Non-pigmented ciliary epithelial cell (primary cell): ENCODE measurements at places on chromosomes 11 and 22.

DNA sequence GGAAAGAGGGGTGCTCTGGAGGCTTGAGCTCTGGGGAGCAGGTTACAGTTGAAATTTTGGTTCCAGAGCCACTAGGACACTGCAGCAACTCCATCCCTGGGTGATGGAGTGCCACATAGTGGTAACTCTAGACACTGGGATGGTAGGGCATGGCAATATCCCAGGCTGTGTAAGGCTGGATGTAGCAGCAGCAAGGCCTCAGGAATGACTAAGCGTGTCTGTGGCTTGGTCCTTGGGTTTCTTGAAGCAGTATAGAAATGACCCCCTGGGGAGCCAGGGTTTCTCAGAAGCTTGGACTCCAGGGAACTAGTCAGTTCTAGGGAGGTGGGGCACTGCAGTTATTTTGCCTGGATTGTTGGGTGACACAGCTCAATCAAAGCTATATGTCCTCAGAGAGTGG is 8.1 kb downstream of the MS4A4A start:
- DNase-seq: no peak

DNA sequence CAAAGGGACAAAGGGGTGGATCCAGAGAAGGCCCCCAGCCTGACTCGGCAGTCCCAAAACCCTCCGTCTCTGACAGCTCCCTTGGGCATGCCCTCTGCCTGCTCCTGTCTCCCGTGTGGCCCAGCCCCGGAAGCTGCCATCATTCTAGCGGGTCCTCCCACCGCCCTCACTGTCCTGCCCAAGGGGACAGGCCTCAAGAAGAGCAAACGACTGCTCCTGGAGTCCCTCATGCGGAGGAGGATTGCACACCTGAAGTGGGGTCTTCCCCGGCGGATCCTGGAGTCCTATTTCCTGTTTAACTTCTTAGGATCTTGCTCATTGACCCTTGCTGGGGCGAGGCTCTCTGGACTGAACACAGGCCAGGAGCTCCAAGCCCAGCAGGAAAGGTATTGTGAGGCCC is 2.6 kb upstream of the MEI1 start:
- DNase-seq: no peak

DNA sequence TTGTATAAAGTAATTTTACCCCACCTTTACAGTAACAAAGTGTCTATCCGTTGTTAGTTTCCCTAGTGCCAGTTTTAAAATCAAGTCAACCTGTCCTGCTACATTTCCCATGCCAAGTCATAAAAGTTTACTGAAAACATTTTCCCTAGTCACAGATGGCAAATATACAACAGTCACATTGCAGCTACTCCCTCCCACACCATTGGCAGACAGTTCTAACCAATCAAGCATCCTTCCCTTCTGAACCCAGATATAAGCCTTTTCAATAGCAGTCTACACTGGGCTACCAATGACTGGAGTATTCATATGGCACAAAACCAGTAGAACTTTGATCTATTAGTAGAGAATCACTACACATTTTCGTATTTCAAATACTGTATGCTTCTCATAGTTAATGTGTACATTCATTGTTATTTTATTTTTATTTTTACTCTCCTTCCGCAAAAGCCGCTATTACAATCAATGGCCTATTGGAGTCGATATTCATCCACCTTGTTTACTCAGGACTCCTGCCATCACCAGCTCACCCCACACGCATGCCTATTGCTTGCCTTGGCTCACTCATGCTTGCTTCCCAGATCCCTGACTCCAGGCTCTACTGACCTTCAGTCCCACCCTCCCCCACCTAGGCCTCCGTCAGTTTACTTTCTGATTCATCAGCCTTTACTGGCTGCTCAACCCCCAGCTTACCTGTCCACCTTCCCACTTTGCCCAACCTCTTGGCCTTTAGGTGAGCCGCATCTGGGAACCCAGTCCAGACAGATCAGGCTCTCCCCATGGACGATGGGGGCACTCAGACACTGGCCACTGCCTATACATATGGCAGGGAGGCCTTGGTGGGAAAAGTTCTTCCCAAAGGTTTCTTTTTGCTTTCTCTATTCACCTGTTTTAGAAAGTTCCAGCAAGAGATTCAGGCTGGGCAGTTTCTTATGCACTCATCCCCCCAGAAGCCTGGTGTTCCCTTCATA is 408.4 kb downstream of the SOX6 start:
- DNase-seq: no peak

DNA sequence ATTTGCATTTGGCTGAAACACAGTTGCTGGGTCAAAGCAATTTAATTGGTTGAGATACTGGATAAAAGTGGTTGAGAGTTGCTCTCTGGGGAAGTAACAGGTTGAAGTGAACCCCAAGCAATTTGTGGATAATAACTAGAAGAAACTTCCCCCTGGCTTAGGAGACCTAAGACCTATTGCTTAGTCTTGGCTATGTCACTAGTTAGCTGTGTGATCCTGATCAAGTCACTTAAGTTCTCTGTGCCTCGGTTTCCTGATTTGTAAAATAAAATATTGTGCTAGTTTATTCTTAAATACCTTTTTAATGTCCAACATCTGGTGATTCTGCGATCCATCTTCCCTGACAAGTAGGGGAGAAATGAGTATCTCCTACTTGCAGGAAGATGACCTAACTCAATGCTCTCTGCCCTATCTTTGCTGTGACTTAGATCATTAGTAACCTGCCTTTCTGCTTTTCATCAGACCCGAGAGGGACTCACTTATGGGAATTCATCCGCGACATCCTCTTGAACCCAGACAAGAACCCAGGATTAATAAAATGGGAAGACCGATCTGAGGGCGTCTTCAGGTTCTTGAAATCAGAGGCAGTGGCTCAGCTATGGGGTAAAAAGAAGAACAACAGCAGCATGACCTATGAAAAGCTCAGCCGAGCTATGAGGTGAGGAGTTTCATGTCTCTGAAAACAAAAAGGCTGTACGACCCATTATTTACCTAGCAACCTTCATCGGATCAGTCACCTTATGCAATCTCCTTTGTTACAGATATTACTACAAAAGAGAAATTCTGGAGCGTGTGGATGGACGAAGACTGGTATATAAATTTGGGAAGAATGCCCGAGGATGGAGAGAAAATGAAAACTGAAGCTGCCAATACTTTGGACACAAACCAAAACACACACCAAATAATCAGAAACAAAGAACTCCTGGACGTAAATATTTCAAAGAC is 37.5 kb downstream of the EHF start:
- no peak for DNase-seq

- DNase-seq: no peak
These were observed 28.4 kb upstream of the UCP3 start for GRCh38 chr11:74037309-74037708.

GRCh38 chr22:22407061-22407460 is 101.5 kb downstream of the ZNF280B start:
- no peak for DNase-seq

DNA sequence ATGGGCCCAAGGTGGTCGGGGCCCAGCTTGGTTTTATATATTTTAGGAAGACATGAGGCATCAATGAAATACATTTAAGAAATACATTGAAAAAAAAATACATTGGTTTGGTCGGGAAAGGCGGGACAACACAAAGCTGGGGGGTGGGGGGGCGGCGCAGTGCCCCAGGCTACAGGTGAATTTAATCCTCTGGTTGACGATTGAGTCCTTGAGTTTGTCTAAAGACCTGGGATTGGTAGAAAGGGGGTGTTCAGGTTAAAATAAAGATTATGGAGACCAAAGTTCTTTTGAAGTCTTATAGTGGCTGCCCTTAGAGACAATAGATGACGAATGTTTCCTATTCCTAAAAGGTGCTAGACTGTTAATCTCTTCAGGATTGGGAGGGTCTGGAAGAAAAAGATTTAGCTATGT is 3.1 kb downstream of the IFITM1 start:
- DNase-seq: no peak

DNA sequence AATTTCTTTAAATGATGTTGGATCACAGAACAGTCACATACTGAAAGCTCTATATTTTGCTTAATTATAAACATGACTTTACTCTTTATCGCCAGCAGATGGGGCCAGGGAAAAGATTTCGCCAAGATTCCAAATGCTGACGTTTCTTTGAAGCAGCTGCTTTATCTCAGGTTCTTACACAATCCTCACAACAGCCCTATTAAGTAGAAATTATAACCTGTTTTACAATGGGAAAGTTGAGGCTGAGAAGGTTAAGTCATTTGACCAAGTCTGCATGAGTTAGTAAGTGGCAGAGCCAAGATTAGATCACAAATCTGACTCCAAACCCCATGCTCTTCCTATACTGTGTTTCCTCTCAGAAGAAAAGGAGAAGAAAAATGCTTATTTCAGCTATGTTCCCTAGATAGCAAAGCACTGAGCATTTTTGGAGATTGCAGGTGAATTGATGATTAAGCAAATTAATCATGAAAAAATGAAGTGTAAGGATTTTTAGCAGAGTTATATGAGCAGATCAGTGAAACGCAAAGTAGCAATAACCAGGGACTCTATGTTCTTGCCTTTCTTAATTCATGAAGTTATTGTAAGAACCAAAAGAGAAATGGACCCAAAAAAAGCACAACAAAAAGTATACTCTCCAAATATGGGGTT is 79.0 kb downstream of the AASDHPPT start:
- peak; percentile 51 for DNase-seq
